NCI-H2081 (cell line): ENCODE measurements at places on chromosomes 11 and 22.

DNA sequence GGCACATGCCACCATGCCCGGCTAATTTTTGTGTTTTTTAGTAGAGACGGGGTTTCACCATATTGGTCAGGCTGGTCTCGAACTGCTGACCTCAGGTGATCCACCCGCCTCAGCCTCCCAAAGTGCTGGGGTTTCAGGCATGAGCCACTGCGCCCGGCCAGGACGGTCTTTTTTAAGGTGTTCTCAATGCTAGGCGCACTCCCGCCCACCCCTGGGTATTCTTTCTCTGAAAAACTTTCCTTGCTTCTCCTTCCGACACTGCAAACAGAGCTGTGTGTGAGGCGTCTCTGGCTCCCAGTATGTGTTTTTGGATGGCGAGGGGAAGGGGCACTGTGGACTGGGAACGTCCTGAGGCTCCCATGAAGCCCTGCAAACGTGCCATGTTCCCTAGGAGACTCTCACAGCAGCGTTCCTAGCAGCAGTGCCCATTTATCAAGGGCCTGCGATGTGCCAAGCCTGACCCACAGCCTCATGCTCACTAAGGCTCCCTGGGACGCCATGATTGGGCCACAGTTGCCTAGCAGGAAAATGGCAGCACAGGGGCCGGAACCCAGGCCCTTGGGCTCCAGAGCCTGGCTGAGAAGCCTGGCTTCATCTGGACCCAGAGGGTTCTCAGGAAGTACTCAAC, 2.4 kb upstream of the RASL10A start:
- DNase-seq, result no peak

DNA sequence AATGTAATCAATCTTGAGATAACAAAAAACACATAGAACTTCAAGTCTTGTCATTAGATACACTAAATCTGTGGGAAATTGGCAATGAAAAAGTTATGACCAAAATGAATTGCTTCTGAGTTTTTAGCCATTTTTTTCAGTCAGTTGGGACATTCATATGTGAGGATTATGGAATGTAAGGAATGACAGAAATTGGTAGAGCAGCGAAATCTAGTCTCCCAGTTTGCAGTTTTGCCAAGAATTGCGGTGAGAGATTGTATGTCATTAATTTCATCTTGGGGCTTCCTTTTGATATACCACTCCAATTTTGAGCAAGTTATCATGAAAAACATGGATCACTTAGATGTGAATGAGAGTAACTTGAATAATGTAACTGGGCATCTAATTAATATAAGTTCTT, 49.9 kb downstream of the SIK2 start:
- no peak for DNase-seq

DNA sequence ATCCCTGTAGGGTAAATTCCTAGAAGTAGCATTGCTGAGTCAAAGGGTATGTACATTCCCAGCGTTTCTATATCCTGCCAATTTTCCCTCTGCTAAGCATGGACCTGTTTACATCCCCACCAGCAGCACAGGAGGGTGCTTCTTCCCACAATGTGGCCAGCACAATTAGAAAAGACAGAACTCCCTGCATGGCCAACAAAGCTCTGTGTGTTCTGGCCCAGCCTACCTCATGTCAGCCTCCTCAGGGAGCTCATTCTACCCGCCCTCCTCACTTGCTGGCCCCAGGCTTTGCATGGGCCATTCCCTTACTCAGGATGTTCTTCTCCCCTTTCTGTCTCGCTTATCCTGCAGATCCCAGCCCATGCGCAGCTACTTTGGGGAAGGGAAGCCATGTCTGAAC, 186.1 kb downstream of the DSCAML1 start:
- peak; percentile 88 for DNase-seq

DNA sequence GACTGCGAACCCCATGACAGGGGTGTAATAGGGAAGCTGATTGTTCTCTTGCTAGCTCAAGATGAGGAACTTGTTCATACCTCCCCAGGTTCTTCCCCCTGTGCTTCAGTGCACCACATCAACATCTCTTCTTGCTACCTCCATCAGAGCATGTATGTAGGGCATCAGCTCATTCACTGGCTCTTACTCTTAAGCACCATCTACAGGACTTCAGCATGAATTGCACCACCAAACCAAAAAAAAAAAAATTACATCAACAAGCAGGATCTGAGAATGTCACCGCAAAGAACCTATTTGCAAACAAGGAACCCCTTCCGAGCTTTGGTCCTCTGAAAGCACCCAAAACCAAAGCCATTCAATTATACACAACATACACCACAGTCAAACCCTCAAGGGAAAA, 2226.5 kb upstream of the RAG2 start:
- DNase-seq, result no peak

DNA sequence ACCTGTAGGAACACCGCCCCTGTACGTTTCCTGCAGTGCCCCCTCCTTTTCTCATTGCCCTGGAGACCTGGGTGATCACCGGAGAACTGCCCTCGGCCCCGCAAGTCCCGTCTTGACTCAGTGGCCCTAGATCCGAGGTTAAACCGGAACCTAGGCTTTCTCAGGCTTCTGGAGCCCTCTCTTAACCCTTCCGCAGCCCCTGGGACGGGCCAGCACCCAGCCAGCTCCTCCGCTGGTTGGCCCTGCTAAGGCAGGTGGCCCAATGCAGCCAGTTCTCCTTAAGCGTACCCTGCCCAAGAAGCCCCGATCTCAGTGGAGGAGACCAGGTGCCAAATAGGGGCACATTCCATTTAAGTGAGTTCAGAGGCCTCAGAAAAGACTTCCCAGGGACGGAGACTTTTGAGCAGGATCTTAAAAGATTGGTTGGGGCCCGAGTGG, 776 bp downstream of the NLRX1 start:
- DNase-seq, result no peak

- no peak for DNase-seq
These were observed 73.7 kb downstream of the ARHGAP42 start for GRCh38 chr11:100760744-100761143.

DNA sequence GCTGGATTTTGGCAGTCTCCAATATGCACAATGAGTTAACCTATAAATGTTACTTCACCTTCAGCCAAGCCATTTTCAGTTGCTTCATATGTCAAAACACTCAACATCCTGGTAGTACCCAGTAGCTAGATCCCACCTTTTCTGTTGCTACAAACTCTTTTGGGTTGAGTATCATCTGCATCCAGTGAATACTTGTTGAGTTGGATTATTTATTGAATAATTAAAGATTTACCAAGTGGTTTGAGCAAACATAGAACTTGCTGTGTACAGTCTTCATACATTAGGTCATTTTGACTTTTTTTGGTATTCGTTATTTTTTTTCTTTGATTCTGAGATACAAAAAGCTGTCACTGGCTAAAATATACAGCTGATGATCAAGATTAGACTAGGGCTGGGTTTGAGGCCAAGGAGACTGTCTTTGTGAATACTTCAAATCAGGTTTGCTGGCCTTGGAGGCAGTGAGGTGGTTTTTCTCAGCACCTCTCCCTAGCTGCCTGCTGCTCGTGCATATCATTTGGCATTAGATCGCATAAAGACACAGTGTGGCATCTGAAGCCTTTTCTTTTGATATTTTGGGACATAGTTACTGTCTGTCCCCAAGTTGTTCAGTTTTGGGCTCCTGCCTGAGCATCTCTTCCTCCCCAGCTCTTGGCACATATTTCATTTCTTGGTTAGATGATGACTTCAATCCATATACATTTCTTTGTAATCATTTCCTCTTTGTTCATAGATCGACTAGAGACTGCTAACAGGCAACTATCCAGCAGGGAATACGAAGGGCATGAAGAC, 62.8 kb downstream of the AMOTL1 start:
- DNase-seq, result no peak

DNA sequence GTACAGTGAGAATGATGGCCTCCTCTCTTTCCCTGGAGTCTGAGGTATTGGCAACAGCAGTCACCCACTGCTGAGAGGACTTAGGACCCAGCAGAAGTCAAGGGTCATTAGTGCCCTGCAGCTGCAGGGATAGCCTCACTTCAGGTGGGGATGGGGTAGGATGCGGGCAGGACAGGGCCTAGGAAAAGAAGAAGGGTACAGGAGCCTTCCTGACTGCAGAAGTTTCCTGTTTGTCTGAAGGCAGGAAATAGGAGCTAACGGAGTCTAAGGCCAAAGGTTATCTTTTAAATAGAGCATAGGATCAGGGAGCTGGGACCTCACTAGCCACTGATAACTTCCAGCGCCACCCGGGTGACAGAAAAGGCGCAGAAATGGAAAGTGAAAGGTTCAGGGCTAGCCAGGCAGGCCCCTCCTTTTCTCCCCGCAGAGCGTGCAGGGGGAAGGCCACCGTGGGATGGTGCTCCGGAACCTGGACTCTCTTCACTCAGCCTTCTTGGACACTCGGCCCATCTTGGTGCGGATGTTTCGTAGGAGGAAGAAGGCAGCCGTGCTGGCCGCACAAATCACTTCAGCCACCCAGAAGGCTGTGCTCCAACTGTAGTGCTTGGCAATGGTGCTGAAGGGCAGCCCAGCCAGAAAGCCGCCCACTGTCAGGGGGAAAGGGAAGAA, 6.0 kb downstream of the TRAPPC4 start:
- no peak for DNase-seq

- DNase-seq, result no peak
These were observed 324.1 kb upstream of the NCAM1 start for GRCh38 chr11:112637076-112637475.

- no peak for DNase-seq
These were observed 23.0 kb upstream of the BARX2 start for GRCh38 chr11:129352676-129353075.

- DNase-seq, result no peak
These were observed 2.9 kb upstream of the RFPL1 start for GRCh38 chr22:29435236-29436136.

DNA sequence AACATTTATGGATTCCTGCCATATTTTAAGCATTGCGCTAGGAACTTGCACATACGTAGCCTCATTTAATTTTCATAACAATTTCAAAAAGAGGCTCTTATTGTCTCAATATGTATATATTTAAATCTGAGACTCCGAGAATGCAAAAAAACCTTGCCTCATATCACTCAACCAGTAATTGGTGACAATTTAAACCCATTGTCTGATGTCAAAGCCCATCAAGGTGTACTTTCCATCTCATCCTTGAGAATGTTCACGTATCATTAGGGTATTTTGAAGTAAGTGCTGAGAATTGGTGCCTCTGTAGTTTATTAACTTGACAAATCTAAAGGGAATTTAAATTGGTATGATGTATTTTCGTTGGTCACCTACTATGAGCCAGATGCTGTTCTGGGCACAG, 136.5 kb downstream of the FAM76B start:
- DNase-seq, result no peak

- DNase-seq, result no peak
These were observed 188.2 kb downstream of the METTL15 start for GRCh38 chr11:28296426-28296825.

DNA sequence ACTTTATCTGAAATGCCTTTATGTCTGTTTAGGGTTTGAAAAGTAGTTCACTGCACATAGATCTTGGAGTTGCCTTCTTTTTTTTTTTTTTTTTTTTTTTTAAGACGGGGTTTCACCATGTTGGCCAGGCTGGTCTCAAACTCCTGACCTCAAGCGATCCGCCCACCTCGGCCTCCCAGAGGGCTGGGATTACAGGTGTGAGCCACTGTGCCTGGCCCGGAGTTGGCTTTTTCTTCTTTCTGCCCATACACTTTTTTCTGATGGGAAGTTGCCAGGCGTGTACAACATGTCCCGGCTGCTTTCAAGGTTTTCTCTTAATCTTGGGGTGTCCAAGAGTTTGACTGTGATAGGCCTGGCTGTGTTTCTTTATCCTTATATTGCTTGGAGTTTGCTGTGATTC, 12.9 kb upstream of the GNB1L start:
- DNase-seq, result no peak
